ENCODE measurements at places on chromosomes 11 and 22. TPM values are rescaled to one million over a fixed set of nuclear protein-coding genes. Genes with fewer than 3 reads are reported as not detected.

Gene MAP6
- 0.50 TPM for total RNA-seq

Gene CCDC88B
- total RNA-seq, result 12.3 TPM

Gene CYB5R2
- total RNA-seq, result 30.3 TPM

Gene MICALL1
- total RNA-seq, result 33.1 TPM

Gene GNAZ
- total RNA-seq, result 11.1 TPM

DNA sequence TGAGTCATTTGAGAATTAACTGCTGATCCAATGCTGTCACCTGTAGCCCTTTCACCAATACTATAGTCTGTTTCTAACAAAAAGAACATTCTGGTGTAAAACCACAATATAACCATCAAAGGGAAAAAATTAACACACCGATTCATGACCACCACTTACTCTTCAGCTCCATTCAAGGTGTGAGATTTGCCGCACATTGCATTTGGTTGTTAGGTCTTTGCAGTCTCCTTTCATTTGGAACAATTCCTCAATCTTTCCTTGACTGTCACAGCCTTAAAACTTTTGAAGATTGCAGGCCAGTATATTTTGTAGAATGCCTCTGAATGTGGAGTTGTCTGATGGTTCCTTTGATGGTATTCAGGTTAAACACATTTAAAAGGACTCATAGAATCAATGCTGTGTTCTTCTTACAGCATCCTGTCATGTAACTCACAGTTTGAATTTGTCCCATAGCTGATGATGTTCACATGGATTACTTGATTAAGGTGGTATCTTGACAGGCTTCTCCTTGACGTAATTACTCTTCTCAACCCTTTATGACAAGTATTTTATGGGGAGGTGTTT is 63.6 kb downstream of the TNRC6B start:
- no peaks in the 10 kb centered on the region for H3K36me3 ChIP-seq
- no peak for DNase-seq
- peaks cover 32% of the 10 kb centered on the region for H3K4me1 ChIP-seq

DNA sequence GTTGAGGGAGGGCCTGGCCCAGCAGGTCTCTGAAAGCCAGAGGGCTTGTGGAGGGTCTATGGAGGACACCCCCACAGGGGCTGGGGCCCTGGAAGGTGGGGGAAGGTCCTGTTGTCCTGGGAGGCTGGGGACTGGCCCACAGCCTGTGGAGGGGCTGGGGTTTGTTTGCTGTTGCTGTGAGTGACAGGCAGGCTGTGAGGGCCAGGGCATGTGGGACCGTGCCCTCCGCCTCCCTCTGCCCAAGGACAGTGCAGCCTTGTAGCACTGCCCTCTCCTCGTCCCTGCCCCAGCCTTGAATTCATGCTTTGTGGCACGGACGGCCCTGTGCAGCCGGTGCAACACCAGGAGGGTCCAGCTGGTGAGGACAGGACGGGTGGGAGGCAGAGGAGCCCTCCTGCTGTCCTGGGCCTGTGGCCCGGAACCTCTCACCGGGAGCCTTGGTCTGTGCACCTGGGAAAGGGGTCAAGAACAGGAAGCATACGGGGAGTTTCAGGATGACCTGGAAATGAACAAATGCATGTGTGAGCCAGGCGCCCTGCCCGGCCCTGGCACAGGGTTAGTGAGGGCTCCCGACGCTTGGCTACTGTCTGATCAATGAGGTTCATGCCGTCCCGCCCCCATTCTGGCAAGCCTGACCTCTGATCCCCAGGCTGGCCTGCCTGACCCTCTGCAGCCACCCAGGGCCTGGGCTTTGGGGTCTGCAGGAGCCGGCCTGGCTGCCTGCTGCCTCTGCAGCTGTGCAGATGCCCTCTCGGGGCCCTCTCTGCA is 37.4 kb upstream of the PRODH start:
- no peak overlapping the region for H3K27ac ChIP-seq
- no peak for DNase-seq
- H3K4me1 ChIP-seq, result no peaks in the 10 kb centered on the region
- H3K27me3 ChIP-seq, result no peaks in the 10 kb centered on the region

GRCh38 chr11:62393735-62394134 is 25.1 kb upstream of the SCGB1A1 start:
- DNase-seq, result no peak
- no peak overlapping the region for H3K4me3 ChIP-seq
- H3K27ac ChIP-seq, result no peak overlapping the region
- peaks cover 4% of the 10 kb centered on the region for H3K4me1 ChIP-seq
- H3K27me3 ChIP-seq, result no peaks in the 10 kb centered on the region
- H3K36me3 ChIP-seq, result no peaks in the 10 kb centered on the region

DNA sequence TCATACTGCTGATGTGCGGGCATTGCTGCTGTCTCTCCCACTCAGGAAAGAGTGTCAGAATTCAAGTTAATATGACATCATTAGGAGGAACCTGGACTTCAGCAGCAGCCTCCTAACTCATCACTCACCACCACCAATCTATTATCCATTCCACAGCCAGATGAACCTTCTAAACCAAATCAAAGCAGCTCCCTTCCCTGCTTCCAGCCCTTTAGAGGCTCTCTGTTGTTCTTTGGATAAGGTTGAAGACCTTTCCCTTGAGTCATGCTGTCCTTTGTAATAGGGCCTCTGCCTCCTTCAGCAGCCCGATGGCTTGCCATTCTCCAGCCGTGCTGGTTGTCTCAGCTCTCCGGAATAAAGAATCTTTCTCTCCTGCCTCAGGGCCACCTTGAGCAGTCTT is 301.3 kb downstream of the DDX10 start:
- no peak overlapping the region for H3K27ac ChIP-seq
- H3K4me1 ChIP-seq, result peaks cover 19% of the 10 kb centered on the region
- no peak overlapping the region for H3K4me3 ChIP-seq
- DNase-seq, result no peak

DNA sequence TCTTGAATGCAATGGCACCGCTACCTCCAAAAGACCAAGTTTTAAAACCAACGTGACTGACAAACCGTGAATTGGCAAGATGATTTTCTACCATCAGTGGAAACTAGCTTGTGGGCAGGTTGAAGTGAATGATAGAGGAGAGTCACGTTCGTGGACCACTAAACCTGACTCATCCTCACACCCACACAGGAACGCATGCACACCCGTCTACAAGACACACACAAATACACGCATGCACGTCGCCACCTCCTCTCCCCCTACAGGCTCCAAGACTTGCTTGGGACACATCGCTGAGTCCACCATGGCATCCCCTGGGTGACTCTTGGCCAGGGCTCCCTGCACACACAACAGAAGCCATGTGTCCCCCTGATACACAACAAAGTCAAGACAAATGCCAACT is 14.4 kb downstream of the TMPRSS6 start:
- DNase-seq, result no peak
- H3K27me3 ChIP-seq, result no peaks in the 10 kb centered on the region
- H3K27ac ChIP-seq, result no peak overlapping the region
- no peaks in the 10 kb centered on the region for H3K4me1 ChIP-seq

- no peak for DNase-seq
- H3K4me1 ChIP-seq, result no peaks in the 10 kb centered on the region
- no peak overlapping the region for H3K4me3 ChIP-seq
- H3K27me3 ChIP-seq, result no peaks in the 10 kb centered on the region
- peaks cover 5% of the 10 kb centered on the region for H3K36me3 ChIP-seq
Measured at GRCh38 chr22:48832592-48832991, 995.1 kb downstream of the BRD1 start.

- peaks cover 36% of the 10 kb centered on the region for H3K4me1 ChIP-seq
- H3K27me3 ChIP-seq, result no peaks in the 10 kb centered on the region
- no peak for DNase-seq
Measured at GRCh38 chr22:39524089-39524752, 3.9 kb downstream of the ATF4 start.

- peak; percentile 95 for DNase-seq
- peak overlapping the region; percentile 68 for H3K4me3 ChIP-seq
- H3K36me3 ChIP-seq, result no peaks in the 10 kb centered on the region
- peaks cover 13% of the 10 kb centered on the region for H3K4me1 ChIP-seq
- no peak overlapping the region for H3K27ac ChIP-seq
Measured at GRCh38 chr11:65546217-65546958, 11.8 kb downstream of the LTBP3 start.

DNA sequence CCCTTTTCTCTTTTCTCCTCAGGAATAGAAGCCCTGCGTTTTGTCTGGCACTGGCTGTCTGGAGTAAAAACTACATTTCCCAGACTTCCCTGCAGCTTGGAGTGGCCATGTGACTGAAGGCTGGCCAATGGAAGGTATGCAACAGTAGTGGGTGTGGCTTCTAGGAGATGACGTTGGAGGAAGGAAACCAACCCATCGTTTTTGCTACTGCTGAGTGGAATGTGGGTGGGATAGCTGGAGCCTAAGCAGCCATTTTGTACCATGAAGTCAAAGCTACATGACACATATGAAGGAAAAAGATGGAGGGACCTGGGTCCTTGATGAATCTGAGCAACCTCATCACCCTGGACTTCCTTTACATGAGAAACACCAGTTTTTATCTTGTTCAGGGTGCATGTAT is 19.6 kb downstream of the FGF3 start:
- peak; percentile 85 for DNase-seq
- no peaks in the 10 kb centered on the region for H3K27me3 ChIP-seq
- H3K4me1 ChIP-seq, result no peaks in the 10 kb centered on the region
- H3K36me3 ChIP-seq, result no peaks in the 10 kb centered on the region

- H3K27ac ChIP-seq, result no peak overlapping the region
- H3K36me3 ChIP-seq, result no peaks in the 10 kb centered on the region
- H3K4me3 ChIP-seq, result no peak overlapping the region
- DNase-seq, result no peak
Measured at GRCh38 chr11:31262761-31263160, 106.8 kb downstream of the DCDC1 start.

- H3K36me3 ChIP-seq, result no peaks in the 10 kb centered on the region
- peaks cover 13% of the 10 kb centered on the region for H3K27me3 ChIP-seq
- peaks cover 48% of the 10 kb centered on the region for H3K4me1 ChIP-seq
- no peak for DNase-seq
Measured at GRCh38 chr22:42300259-42301076, 30.0 kb upstream of the TCF20 start.

GRCh38 chr11:82864268-82864667 is 36.0 kb downstream of the PRCP start:
- H3K4me3 ChIP-seq, result no peak overlapping the region
- H3K36me3 ChIP-seq, result no peaks in the 10 kb centered on the region
- H3K27me3 ChIP-seq, result no peaks in the 10 kb centered on the region

DNA sequence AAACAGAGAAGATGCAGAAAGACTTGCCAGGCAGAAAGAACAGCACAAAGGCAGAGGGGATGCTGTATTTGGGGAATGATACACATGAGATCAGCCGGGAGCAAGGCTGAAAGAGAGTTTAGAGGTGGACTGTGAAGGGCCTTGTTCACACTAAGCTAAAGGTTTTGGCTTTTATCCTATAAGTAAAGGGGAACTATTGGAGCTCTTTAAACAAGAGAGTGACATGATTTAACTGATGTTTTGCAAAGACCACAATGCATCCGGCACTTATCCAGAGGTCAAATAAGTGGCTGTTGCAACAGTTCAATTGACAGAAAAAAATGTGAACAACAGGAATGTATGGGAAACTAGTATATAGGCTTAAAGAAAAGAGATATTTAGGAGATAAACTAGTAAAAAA is 64.7 kb upstream of the RRAS2 start:
- DNase-seq, result no peak
- H3K4me3 ChIP-seq, result no peak overlapping the region
- peaks cover 18% of the 10 kb centered on the region for H3K4me1 ChIP-seq
- no peaks in the 10 kb centered on the region for H3K36me3 ChIP-seq
- no peaks in the 10 kb centered on the region for H3K27me3 ChIP-seq
- no peak overlapping the region for H3K27ac ChIP-seq

DNA sequence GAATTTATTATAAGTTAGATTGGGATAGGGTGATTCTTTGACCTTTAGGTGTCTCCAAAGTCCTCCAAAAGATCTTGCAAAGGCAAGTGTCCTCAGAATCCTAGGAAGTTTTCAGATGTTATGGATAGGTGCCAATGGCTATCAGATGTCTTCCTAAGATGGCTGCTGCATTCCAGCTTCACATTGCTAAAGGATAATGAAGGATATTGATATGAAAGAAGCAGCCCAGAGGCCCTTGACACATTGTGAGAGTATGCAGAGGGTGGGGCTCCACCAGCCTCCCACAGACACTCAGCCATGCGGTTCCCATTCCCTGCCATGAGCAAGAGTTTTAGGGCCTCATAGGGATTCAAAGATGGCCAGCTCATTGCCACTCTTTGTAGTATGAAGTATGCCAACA is 22.3 kb upstream of the GLYATL2 start:
- no peak overlapping the region for H3K27ac ChIP-seq
- H3K36me3 ChIP-seq, result no peaks in the 10 kb centered on the region
- no peaks in the 10 kb centered on the region for H3K4me1 ChIP-seq
- no peaks in the 10 kb centered on the region for H3K27me3 ChIP-seq
- DNase-seq, result no peak
- no peak overlapping the region for H3K4me3 ChIP-seq

DNA sequence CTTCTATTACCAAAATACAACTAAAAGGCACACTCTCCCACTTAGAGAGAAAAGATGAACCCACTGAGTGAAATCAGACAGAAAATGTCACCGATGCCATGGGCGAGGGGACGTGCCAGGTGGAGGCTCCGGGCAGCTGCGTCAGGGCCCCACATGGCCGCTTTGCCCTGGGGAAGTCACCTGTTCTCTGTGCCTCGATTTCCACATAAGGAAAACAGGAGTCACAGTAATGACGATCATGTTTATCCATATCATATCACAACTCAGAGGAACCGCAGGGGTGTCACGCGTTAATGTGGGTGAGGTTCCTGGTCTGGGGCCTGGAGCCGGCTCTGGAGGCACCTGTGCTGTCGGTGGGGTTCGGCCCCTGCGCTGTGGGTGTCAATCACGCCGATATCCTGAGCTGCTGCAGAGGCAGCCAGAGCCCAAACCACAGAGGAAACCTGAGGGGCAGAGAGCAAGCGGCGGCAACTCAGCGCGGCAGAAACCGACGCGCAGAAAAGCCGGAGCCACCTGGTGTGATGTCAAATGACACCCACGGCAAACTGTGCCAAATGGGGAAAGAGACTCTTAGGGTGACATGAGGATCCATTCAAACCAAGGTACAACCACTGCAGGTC is 243.7 kb downstream of the BRD1 start:
- peaks cover 3% of the 10 kb centered on the region for H3K36me3 ChIP-seq
- H3K27ac ChIP-seq, result no peak overlapping the region
- no peak overlapping the region for H3K4me3 ChIP-seq
- no peak for DNase-seq

GRCh38 chr22:48858121-48858520 is 969.6 kb downstream of the BRD1 start:
- no peaks in the 10 kb centered on the region for H3K36me3 ChIP-seq
- H3K4me3 ChIP-seq, result no peak overlapping the region
- DNase-seq, result no peak
- no peaks in the 10 kb centered on the region for H3K4me1 ChIP-seq
- no peaks in the 10 kb centered on the region for H3K27me3 ChIP-seq
- H3K27ac ChIP-seq, result no peak overlapping the region

- no peak overlapping the region for H3K27ac ChIP-seq
- no peaks in the 10 kb centered on the region for H3K27me3 ChIP-seq
- peaks cover 7% of the 10 kb centered on the region for H3K4me1 ChIP-seq
Measured at GRCh38 chr11:106770489-106771085, 247.7 kb downstream of the GUCY1A2 start.

DNA sequence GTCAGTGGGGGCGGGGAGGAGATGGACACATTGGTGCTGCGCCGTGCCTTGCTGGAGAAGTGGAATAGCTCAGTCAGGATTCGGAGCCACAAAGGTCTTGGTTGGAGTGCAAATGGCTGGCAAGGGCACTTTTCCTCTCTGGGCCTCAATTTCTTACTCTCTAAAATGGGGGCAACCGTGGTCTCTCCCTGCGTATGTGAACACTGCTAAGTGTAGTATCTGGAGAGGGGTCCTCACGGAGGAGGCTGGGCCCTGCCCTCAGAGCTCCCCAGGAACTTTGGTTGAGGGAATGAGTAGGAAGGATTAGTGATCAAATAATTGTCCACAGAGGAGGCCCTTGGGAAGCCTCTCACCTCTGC is 521 bp downstream of the P2RY6 start:
- no peak overlapping the region for H3K4me3 ChIP-seq
- no peak for DNase-seq
- H3K4me1 ChIP-seq, result peaks cover 6% of the 10 kb centered on the region
- no peak overlapping the region for H3K27ac ChIP-seq
- H3K27me3 ChIP-seq, result no peaks in the 10 kb centered on the region

Data from GM23338 (cell line).